ENCODE measurements at places on chromosomes 12 and 14. TPM values are rescaled to one million over a fixed set of nuclear protein-coding genes. Genes with fewer than 3 reads are reported as not detected.
A peak's percentile ranks its signal among the peaks of the same experiment; 100 is the strongest.

- DNase-seq, result no peak
These were observed 2.2 kb downstream of the ZBTB1 start for GRCh38 chr14:64506721-64507120.

GRCh38 chr14:57390806-57391516, 575 bp downstream of the NAA30 start:
- DNase-seq, result peak; percentile 35

Gene SPTB
- 24.0 TPM for polyA plus RNA-seq

Gene FERMT2
- 67.7 TPM for polyA plus RNA-seq

Gene SLC17A8
- not detected for polyA plus RNA-seq

Gene PZP
- 0.20 TPM for polyA plus RNA-seq

Gene OAS1
- polyA plus RNA-seq, result 5.4 TPM

Gene ZNF385A
- polyA plus RNA-seq, result 8.1 TPM

Gene FKBP11
- polyA plus RNA-seq, result 30.4 TPM

- DNase-seq, result no peak
These were observed 4.5 kb upstream of the MIA2 start for GRCh38 chr14:39229222-39229543.
